ENCODE measurements at places on chromosomes 4 and X.

- no peak for DNase-seq
These were observed 195.1 kb downstream of the FBXW7 start for GRCh38 chr4:152340818-152341217.

DNA sequence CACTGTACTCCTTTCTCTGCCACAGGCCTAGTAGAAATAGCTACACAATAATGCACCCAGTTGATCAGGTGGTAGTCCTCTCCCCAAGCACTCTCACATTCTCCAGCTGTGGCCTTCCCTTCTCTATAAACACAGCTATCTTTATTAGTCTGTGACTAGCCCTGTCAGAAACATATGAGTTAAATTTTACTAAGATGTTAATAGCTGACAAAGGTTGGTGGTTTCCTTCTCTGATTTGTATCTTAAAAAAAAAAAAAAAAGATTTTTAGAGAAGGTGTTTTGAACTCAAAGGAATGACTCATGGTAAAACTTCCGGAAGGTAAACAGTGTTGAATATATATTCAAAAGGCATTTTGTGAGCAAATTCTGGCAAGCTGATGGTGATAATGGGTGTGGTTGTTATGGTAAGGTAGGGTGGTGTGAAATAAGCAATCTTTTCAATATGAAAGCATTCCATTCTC, 327.4 kb downstream of the PPP3CA start:
- no peak for DNase-seq

DNA sequence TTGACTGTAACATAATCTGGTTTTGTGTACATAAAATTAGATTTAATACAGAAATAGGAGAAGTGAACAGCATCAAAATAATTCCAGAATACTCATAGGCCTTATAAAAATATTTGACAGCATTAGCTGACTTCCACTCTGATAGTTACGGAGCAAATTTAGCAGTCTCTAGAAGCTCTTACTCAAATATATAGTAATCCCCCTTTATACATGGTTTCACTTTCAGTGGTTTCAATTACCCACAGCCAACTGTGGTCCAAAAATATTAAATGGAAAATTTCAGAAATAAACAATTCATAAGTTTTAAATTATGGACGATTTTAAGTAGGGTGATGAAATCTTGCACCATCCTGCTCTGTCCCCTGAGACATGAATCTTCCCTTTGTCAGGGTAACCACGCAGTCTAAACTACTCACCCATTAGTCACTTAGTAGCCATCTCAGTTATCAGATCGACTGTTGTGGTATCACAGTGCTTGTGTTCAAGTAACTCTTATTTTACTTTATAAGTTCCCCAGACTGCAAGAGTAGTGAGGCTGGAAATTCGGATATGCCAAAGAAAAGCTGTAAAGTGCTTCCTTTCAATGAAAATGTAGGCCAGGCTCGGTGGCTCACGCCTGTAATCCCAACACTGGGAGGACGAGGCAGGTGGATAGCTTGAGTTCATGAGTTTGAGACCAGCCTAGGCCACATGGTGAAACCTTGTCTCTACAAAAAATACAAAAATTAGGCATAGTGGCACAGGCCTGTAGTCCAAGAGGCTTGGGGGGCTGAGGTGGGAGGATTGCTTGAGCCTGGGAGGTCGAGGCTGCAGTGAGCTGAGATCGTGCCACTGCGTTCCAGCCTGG, 17.2 kb upstream of the RTL9 start:
- no peak for DNase-seq

DNA sequence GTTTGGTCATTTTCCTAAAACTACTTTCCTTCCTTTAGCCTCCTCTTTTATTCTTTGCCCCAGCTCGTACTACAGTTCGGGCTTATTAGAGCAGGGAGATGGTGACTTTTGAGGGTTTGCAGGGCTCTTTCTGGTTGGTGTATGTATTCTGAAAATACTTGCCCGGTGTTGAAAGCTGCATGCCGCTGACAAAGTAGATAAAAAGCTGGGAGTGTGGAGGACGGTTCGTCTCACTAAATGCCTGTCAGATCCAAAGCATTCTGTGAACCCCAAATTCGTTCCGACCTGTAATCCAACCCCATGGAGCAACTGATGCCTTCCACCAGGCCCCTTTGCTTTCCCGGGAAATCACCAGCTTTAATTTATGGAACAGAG, 19.2 kb downstream of the TRIM2 start:
- no peak for DNase-seq

Measured in activated T-cell treated with anti-CD3 and anti-CD28 coated beads for 1 hour (primary cell).